ENCODE measurements at places on chromosomes 16 and 17.

DNA sequence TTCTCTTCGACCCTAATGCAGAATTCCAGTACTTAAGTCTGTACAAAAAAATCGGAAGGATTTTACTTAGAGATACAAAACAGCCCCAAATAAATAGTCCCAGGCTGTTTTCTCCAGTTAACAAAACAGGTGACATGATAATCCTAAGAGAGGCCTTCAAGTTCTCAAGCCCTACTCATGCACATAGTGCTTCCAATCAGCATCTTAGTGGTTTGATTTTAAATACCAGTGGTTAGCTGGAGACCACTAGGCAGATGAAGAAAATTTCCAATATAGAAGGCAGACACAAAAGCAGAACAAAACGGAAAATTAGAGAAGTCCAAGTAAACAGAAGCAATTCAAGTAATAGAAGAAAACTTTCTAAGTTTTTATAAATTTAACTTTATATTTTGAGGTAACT is 5.2 kb upstream of the OR4D2 start:
- DNase-seq: no peak

- no peak for DNase-seq
Measured at GRCh38 chr17:77354670-77355455, 214.1 kb downstream of the SEC14L1 start.

- no peak for DNase-seq
Measured at GRCh38 chr17:58291246-58291645, 10.5 kb upstream of the MPO start.

- DNase-seq: no peak
Measured at GRCh38 chr17:4476017-4476416, 22.7 kb upstream of the SPNS2 start.

DNA sequence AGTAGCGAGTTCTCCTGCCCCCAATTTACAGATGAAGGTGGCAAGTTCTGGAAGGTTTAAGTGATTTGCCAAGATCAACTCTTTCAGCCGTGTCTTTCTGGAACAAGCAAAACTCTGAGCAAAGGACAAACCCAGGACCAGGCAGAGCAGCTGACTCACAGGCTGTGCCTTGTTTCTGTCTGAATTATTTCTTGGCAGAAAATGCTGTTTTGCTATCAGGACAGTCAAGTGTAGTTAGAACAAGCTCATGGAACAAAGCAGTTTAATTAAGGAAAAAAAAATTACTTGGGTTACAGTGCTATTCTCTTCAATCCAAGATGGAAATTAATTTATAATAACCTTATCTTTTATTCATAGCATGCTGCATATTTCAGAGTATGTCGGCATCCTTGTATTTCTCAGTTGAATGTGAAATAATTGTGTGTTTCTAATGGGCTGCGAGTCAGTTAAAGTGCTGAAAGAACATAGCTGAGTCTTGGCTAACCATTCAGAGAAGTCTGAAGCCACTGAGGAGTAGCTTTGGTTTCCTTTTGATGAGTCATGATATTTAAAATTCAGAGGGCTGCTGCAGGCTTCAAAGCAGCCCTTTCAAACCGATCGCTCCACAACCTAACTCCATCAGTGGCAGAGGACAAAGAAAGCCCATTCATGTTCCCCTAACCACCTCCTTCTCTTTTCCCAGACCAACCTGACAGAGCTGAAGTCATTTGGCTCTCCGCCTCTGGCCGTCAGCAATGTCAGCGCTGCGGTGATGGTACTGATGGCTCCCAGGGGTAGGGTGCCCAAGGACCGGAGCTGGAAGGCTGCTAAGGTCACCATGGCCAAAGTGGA is 143.7 kb downstream of the ZNF18 start:
- no peak for DNase-seq

DNA sequence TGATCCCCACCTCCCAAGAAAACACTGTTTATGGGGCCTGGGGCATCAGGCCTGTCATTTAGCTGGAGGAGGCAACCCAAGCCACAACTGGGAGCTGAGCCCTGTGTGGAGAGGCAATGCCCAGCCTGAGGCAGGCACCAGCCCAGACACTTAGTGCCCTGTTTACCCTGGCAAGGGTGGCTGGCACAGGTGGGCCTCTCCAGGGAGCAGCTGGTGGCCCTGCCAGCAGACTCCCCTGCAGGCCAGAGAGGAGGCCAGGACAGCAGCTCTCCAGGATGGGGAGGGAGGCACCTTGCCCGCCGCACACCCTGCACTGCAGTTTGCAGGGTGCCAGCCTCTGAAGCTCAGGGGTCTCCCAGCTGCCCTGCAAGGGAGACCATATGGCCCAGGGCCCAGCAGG is 9.1 kb upstream of the TMEM92 start:
- no peak for DNase-seq

- no peak for DNase-seq
Measured at GRCh38 chr16:86354641-86355513, 155.4 kb upstream of the FOXF1 start.

DNA sequence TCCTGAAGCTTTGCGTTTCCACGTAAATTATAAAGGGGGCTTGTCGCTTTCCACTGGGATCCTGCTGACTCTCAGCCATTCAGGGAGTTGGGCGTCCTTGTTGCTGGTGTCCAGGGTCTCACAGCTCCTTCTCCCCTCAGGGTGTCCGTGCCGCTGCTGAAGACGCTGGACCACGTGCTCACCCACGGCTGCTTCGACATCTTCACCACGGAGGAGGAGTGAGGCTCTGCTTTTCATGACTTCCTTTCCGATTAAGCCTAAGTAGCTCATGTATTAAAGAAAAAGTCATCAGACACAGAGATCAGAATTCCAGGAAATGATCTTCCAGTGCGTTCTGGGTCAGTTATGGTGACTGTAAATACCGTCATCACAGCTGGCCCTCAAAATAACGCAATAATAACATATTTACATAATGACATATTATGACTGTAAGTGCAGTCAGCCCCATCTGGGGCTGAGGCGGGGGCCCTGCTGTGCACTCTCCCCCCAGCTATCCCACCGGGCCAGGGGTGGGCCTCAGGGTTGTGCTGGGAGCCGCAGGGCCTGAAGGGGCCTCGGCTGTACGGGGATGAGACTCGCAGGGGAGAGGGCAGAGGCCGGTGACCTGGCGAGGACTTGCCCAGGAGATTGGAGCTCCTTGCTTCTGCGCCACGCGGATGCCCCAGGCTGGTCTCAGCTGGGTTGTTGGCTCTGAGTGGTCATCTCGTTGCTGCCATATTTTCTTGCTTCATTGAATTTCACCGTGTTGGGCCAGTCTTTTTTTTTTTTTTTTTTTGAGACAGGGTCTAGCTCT is 92.9 kb upstream of the ZNF750 start:
- no peak for DNase-seq

DNA sequence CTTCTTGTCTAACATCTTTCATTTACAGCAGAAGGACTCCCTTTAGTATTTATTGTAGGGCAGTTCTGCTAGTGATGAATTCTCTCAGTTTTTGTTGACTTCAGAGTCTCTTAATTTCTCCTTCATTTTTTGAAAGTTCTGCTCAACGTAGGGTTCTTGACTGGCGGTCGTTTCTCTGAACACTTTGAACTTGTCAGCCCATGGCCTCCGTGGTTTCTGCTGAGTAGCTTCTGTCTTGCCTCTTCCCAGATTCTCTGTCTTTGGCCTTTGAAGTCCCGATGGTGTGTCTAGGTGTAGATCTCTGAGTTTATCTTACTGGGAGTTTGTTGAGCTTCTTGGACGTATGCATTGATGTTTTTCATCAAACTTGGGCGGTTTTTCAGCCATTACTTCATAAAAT is 13.4 kb downstream of the GAA start:
- no peak for DNase-seq

- no peak for DNase-seq
Measured at GRCh38 chr17:78223061-78223460, 8.4 kb upstream of the TMEM235 start.

DNA sequence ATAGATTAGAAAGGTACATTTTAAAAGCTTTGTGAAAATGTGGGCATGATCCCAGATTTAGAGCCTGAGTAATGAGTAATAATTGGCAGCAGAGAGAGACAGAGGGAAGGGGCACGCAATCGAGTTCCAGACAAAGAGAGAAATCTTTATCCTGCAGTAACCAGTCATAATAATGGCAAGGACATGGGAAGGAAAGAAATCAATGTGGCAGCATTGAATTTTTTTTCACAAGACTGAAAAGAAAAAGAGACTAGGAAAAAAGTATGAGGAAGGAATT is 790.8 kb upstream of the SOX9 start:
- DNase-seq: no peak

GRCh38 chr16:88451586-88452481 is 1.2 kb upstream of the ZFPM1 start:
- DNase-seq: no peak

DNA sequence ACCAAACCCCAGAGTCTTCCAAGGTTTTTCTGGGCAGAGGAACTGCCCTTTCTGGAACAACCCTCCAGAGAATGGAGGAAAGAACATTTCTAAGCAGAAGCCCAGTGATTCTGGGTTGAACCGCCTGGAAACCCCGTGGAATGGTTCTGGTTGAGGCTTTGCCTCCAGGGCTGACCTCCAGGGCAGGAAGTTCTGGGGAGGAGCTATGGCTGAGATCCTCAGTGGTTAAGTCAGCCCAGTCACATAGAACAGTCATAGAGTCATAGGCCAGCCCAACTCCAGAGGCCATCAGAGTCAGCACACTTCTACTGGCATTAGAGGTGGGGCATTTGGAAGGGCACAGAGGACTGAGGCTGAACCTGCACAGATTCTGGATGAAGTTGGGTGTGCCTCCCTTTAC is 65.9 kb downstream of the SPACA3 start:
- no peak for DNase-seq
